ENCODE measurements at places on chromosomes 1 and 21.

- DNase-seq = peak; percentile 23
These were observed 162.4 kb downstream of the TPR start for GRCh38 chr1:186212568-186213224.

- DNase-seq = no peak
These were observed 78.7 kb downstream of the CAPZB start for GRCh38 chr1:19406680-19407079.

DNA sequence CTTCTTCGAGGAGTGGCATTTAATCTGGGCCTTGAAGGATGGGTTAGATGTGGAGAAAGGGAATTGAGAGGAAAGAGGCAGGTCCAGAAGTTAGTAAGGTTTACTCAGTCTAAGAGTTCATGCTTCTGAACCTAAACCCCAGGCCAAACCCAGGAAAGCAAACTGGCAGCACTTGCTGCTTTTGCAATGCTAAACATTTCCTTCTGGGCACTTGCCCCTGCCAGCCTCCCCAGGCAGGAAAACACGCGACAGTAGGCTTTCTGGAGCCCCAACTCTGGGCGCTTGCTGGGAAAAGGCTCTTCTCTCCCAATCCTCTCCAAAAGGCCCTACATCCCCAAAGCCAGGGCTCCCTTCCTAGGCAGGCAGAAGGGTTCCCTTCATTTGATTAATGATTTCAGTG, 2.5 kb downstream of the OLFML2B start:
- no peak for DNase-seq

DNA sequence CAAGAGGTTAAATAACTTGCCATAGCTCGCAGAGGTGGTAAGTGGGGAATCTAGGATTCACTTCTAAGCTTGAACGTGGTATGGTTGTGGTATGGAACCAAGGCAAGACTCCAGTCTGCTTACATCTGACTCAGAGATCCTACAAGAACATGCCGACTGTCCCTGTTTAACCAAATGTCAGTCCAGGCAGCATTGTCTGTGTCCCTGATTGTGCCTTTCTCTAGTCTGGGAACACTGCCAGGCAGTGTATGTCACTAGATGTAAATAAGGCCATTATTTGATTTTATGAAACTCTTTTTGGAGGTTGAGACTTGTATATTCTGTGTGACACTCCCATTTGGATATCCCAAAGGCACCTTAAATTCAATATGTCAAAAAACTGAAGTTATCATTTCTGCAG, 96.0 kb downstream of the NOS1AP start:
- no peak for DNase-seq

- peak; percentile 47 for DNase-seq
These were observed at the start of gene TRAF3IP3 for GRCh38 chr1:209755926-209756614. Gene TRAF3IP3, plus strand, starts transcription at chr1:209756053. Its CDS starts 3,987 bp downstream, at chr1:209760040.
